ENCODE measurements at places on chromosomes 4 and X. TPM values are rescaled to one million over a fixed set of nuclear protein-coding genes. Genes with fewer than 3 reads are reported as not detected.
A peak's percentile ranks its signal among the peaks of the same experiment; 100 is the strongest.

DNA sequence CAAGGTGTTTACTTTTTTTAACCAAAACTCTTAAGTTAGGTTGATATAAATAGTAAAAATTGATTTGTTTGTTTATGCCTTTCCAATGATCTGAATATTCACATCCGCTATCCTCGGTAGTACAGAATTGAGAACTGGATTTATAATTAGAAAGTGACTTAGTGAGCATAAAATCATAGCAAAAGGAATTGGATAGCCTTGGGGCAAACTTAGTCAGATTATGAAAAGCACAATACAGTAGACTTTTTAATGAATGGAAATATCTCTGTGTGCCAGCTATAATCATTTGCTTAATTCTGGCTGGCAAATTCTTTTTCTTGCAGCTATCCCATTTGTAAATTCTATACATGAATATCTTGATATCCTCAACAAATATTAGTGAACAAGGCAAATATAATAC is 713.5 kb downstream of the ADGRL3 start:
- no peaks in the 10 kb centered on the region for H3K36me3 ChIP-seq
- no peak overlapping the region for H3K27ac ChIP-seq
- no peak for DNase-seq
- H3K4me1 ChIP-seq: peaks cover 70% of the 10 kb centered on the region
- H3K4me3 ChIP-seq: no peak overlapping the region

Gene ENPEP
- total RNA-seq: 0.39 TPM

Gene CTAG1B
- total RNA-seq: not detected

DNA sequence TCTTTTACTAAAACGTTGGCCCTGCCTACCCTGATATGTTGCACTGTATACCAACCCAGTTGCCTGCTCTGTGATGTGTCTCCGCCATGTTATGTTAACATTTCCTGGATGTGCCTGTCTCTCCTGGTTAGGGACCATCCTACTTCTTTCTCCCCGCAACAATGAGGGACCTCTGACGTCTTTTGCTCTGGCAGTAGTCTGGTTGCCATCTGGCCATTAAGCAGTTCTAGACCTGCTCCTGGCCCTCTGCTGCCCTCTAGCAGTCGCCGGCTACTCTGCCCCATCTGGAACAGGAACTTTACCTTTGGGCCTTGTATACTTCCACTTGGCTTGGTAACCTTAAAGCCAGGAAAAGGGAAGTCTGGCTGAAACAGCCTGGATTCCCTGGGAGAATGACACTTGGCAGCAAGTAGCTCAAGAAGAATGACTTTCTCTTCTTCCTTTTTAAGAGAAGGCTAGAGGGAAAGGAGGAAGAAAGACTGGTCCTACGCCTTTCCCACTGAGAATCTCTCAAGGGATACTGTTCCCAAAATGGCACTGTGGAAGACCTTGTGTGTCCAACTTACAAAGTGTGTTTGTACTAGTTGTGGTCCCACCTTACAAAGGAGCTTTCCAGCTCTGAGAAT is 63.5 kb downstream of the GPC3 start:
- no peak overlapping the region for H3K4me3 ChIP-seq
- peaks cover 4% of the 10 kb centered on the region for H3K36me3 ChIP-seq
- DNase-seq: peak; percentile 75
- peaks cover 4% of the 10 kb centered on the region for H3K27me3 ChIP-seq
- H3K4me1 ChIP-seq: peaks cover 53% of the 10 kb centered on the region

DNA sequence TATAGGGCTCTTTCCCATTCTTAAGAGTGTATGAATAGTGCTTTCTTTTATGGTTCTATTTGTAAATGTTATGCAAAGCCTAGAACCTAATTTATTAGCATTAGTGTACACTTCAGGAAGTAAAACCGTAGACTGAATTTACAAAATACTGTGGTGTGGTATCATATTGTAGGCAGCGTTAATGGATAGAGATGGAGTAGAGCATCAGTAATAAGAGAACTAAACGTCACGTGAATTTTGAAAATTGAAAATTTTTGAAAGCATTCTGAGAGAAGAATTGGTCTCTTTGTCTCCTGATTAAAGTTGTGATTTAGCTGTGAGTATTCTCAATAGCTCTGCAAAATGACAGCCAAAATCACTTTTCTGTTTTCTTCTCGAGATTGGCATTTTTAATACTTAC is 2.9 kb downstream of the STIM2 start:
- peaks cover 68% of the 10 kb centered on the region for H3K4me1 ChIP-seq
- DNase-seq: no peak
- H3K36me3 ChIP-seq: no peaks in the 10 kb centered on the region
- H3K27me3 ChIP-seq: peaks cover 7% of the 10 kb centered on the region
- no peak overlapping the region for H3K27ac ChIP-seq

Gene TMSB15C
- 2.2 TPM for total RNA-seq

DNA sequence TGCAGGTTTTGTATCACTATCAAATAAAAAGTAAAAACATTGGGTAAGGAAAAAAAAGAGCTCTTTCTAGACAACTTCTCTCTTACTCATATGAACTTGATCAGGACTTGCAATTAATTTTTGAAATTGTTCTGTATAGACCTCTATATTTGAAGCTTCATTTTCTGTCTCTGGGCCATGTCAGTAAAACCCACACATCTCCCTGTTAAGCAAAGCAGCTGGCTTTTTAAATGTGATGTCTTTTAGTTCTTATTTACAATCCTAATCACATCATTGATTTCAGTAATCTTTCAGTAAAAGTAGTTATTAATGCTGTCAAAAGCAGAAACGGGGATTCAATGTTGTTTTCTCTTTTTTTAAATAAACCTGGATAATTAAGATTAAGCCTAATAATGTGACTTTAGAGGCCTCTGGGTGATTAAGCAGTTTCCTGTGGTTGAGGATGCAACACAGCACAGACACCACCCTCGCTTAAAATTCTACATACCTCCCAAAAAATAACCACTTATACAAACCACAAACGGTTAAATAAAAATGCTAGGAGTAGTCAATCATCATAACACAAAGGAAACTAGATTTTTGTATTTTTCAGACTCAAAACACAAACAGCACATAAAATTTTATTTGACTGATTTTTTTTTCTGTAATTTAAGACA is 5.2 kb upstream of the PCDH10 start:
- H3K27me3 ChIP-seq: peaks cover 28% of the 10 kb centered on the region
- H3K4me1 ChIP-seq: peaks cover 25% of the 10 kb centered on the region
- no peak overlapping the region for H3K4me3 ChIP-seq
- H3K27ac ChIP-seq: no peak overlapping the region

GRCh38 chrX:121570072-121570841 is 522.8 kb downstream of the GLUD2 start:
- H3K4me1 ChIP-seq: peaks cover 3% of the 10 kb centered on the region
- no peak overlapping the region for H3K4me3 ChIP-seq
- peaks cover 5% of the 10 kb centered on the region for H3K27me3 ChIP-seq
- H3K36me3 ChIP-seq: no peaks in the 10 kb centered on the region
- no peak for DNase-seq
- no peak overlapping the region for H3K27ac ChIP-seq

DNA sequence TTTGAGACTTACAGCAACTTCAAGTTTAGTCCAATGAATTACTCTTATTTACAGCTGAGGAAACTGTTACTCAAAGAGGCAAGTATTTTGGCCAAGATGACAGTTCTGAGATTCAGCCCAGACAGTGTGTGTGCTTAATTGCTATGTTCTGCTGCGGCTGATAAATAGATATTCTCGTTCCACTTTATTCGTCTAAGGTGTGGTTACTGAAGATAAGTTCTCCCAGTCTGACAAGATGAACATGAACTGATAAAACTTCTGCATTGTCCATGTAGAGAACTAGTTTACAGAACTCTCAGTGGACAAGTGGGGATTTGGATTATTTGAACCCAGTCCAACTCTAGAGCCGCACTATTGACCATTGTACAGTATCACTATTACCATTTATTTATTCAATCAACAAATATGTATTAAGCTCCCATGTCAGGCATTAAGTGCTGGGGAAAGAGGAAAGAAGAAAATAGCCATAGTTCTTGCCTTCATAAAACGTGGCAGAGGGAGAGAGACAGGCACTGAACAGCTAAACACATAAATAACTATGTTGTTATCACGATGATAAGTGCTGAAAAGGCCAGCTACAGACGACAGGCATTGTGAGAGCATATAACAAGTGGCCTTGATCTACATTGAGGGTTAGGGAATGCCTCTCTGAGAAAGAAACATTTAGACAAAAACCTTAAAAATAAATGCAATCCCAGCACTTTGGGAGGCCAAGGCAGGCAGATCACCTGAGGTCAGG is 4.0 kb upstream of the DHX15 start:
- no peak overlapping the region for H3K27ac ChIP-seq
- H3K36me3 ChIP-seq: peaks cover 30% of the 10 kb centered on the region
- no peak for DNase-seq
- no peak overlapping the region for H3K4me3 ChIP-seq
- peaks cover 9% of the 10 kb centered on the region for H3K27me3 ChIP-seq

DNA sequence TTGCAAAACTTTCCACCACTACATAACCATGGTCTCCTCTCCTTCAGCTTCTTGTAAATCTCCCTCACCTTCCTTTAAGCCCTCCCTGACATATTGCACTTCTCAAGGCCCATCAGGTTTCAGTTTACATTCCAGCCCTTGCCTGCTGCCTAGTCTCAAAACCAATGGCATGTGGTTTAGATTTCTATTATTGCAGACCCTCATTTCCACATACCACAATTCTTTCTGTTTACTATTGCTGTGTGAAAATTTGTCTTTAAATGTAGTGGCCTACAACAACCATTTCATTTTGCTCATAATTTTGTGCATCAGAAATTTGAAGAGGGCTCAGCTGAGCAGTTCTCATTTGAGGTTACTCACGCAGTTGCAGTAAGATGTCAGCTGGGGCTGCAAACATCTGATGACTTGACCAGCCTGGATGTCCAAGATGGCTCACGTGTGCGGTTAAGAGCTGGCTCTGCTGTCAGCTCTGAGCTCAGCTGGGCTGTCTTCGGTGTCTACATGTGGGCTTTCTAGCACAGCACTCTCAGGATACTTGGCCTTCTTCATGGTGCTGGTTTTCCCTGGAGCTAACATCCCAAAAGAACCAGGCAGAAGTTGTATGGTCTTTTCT is 29.9 kb upstream of the SOD3 start:
- no peaks in the 10 kb centered on the region for H3K36me3 ChIP-seq
- no peak for DNase-seq
- H3K4me3 ChIP-seq: no peak overlapping the region
- H3K27ac ChIP-seq: no peak overlapping the region
- no peaks in the 10 kb centered on the region for H3K27me3 ChIP-seq

GRCh38 chr4:126838941-126839679 is 793.6 kb upstream of the INTU start:
- H3K4me1 ChIP-seq: no peaks in the 10 kb centered on the region
- no peaks in the 10 kb centered on the region for H3K27me3 ChIP-seq
- no peak overlapping the region for H3K27ac ChIP-seq
- no peak overlapping the region for H3K4me3 ChIP-seq

Gene ABCG2
- 2.1 TPM for total RNA-seq

- no peak overlapping the region for H3K27ac ChIP-seq
- no peaks in the 10 kb centered on the region for H3K4me1 ChIP-seq
- H3K36me3 ChIP-seq: no peaks in the 10 kb centered on the region
- H3K27me3 ChIP-seq: peaks cover 30% of the 10 kb centered on the region
Observed at GRCh38 chrX:20479896-20480295, 213.2 kb upstream of the RPS6KA3 start.

DNA sequence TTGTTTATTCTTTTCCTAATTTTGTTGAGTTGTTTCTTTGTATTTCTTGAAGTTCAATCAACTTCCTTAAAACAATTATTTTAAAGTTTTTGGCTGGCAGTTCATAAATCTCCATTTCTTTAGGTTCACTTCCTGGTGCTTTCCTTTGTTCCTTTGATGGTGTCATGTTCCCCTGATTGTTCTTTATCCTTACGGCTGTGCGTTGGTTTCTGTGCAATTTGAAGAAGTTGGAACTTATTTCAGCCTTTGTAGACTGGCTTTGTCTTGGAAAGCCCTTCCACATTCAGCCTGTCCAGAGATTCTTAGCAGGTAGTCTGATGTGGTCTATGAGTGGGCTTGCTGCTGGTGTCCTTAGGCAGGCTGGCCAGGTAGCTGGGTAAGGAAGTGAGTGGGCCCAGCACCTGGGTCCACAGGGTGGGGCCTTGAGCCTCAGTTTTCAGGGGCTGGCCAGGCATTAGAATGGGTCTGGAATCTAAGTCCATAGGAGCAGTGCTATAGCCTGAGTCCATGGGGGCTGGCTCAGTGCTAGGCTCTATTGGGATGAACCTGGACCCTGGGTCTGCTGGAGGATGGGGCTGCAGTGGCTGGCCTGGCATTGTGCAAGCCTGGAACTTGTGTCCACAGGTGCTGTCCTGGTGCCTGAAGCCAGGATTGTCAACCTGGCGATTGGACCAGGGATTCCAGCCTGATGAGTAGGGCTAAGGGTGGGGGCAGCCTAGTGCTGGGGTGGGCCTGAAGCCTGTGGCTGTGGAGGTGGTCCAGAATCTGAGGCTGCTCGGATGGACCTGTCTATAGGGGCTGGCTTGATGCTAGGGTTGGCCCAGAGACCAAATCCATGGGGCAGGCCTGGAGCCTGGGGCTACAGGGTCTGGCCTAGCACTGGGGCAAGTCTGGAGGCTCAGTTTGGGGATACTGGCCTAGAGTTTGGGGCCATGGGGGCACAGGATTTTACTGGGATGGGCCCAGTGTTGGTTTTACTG is 152.4 kb downstream of the STAG2 start:
- H3K4me1 ChIP-seq: peaks cover 13% of the 10 kb centered on the region
- no peaks in the 10 kb centered on the region for H3K27me3 ChIP-seq
- H3K27ac ChIP-seq: peak overlapping the region; percentile 50
- peaks cover 17% of the 10 kb centered on the region for H3K36me3 ChIP-seq
- peak overlapping the region; percentile 21 for H3K4me3 ChIP-seq
- no peak for DNase-seq

Measured in WTC11 (cell line).